ENCODE measurements at places on chromosomes 16 and 17. TPM values are rescaled to one million over a fixed set of nuclear protein-coding genes. Genes with fewer than 3 reads are reported as not detected.

GRCh38 chr16:31001507-31002249 lies 8.8 kb downstream of the STX1B start:
- H3K36me3 ChIP-seq: no peaks in the 10 kb centered on the region
- H3K27ac ChIP-seq: no peak overlapping the region
- no peaks in the 10 kb centered on the region for H3K27me3 ChIP-seq
- no peak for DNase-seq
- peaks cover 2% of the 10 kb centered on the region for H3K4me1 ChIP-seq

- peak overlapping the region; percentile 35 for H3K27ac ChIP-seq
- no peak for DNase-seq
- H3K36me3 ChIP-seq: peaks cover 26% of the 10 kb centered on the region
These were observed 99.5 kb upstream of the FA2H start for GRCh38 chr16:74874123-74874522.

The IGF2BP1 gene
- total RNA-seq: not detected

GRCh38 chr17:49986396-49987289 lies 8.4 kb downstream of the DLX3 start:
- H3K4me1 ChIP-seq: no peaks in the 10 kb centered on the region
- H3K27me3 ChIP-seq: peaks cover 8% of the 10 kb centered on the region
- no peak overlapping the region for H3K4me3 ChIP-seq

The SPATA22 gene
- not detected for total RNA-seq

The CCDC144A gene
- 12.5 TPM for total RNA-seq

- H3K36me3 ChIP-seq: no peaks in the 10 kb centered on the region
- no peak overlapping the region for H3K4me3 ChIP-seq
- no peak for DNase-seq
- no peaks in the 10 kb centered on the region for H3K27me3 ChIP-seq
- no peak overlapping the region for H3K27ac ChIP-seq
- no peaks in the 10 kb centered on the region for H3K4me1 ChIP-seq
These were observed 17.1 kb upstream of the CDH1 start for GRCh38 chr16:68719993-68720489.

The SLC6A4 gene
- total RNA-seq: not detected

The SHBG gene
- total RNA-seq: not detected

The NRN1L gene
- total RNA-seq: 3.6 TPM

GRCh38 chr17:57001541-57001940 lies 23.6 kb downstream of the SCPEP1 start:
- H3K36me3 ChIP-seq: no peaks in the 10 kb centered on the region
- DNase-seq: no peak
- no peaks in the 10 kb centered on the region for H3K4me1 ChIP-seq
- H3K27me3 ChIP-seq: no peaks in the 10 kb centered on the region

The SLC35G3 gene
- not detected for total RNA-seq

The GPR142 gene
- total RNA-seq: not detected

DNA sequence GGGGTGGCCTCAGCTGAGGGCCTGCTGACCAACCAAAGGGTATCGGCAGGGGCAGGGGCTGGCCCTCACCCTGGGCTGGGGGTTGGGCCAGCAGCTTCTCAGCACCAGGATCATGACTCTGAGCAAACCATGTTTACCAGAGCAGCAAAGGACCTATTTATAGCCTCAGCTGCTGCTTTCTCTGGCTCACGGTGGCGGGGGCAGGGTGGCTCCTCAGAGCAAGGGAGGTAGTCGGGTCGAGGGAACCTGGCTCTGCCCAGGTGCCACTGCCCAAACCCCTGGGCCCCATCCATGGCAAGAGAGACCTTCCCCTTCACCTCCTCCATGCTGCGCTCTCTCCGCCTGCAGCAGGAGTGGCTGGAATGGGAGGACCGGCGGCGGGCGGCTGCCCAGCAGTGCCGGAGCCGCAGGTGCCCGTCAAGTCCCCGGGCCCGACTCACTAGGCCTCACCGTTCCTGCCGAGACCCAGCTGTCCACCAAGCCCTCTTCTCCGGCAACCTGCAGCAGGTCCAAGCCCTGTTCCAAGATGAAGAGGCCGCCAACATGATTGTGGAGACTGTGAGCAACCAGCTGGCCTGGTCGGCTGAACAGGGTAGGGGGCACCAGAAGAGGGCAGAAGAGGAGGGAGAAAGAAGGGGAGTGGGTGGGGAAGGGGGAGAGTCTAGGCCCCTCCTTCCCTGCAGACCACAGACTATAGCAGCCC lies at the start of gene ASB16:
Gene ASB16, plus strand, starts transcription at position 206 of the 703 bp plus-strand sequence. Its CDS starts 86 bp downstream, at position 292.
- H3K4me3 ChIP-seq: no peak within 1 kb of the TSS
- no peak within 1 kb of the TSS for H3K27ac ChIP-seq
- H3K4me1 ChIP-seq: no peaks in the 10 kb centered on the region
- H3K36me3 ChIP-seq: no peaks in the 10 kb centered on the region
- DNase-seq: no peak

DNA sequence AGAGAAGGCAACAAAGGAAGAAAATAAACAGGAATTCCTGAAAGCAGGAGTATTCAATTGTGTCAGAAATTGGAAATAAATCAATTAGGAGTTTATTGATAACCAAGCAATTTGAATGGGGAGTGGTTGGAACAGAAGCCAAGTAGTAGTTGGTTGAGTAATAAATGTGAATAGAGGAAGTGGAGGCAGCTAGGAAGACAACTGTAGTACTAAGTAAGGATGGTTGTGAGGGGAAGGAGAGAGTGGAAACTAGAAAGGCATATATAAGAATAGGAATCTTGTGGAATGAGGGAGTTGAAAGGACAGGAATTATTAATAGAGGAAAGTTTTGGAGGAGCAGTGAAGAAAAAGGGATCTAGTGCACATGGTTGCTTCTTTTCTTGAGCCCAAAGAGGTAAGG lies 34.4 kb downstream of the NFAT5 start:
- DNase-seq: no peak
- H3K4me3 ChIP-seq: no peak overlapping the region
- no peak overlapping the region for H3K27ac ChIP-seq
- H3K4me1 ChIP-seq: peaks cover 5% of the 10 kb centered on the region
- H3K27me3 ChIP-seq: no peaks in the 10 kb centered on the region

The ARHGDIG gene
- 1.4 TPM for total RNA-seq

DNA sequence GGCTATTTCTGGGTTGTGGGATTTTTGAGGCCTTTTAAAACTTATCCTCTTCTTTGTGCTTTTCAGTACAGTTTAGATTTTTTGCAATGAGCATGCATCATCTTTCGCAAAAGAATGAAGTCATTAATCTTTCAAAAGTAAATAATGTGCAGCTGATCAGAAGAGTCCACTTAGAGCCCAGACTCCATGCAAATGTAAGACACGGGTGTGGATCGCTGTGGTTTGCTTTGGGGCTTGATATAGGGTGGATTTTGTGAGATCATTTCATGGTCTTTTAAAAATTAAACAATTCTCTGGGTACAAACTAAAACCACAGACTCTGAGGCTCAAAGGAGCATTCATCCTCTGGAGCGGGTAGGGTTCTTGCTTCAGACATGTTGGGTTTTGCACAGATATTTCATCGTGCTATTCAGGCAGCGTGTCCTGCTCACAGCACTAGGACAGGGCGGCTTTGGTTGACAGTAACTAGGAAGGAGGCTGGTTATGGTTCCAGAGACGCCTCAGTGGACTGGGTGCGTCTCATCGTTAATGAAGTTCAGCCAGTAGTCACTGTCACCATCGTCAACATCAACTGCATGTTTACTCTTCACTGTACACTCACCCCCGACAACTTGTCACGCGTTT lies 129.4 kb upstream of the PLCG2 start:
- no peak overlapping the region for H3K4me3 ChIP-seq
- H3K4me1 ChIP-seq: no peaks in the 10 kb centered on the region
- DNase-seq: no peak
- no peak overlapping the region for H3K27ac ChIP-seq
- peaks cover 2% of the 10 kb centered on the region for H3K36me3 ChIP-seq
- H3K27me3 ChIP-seq: no peaks in the 10 kb centered on the region

GRCh38 chr16:83472776-83473501 lies 334.8 kb upstream of the HSBP1 start:
- H3K4me3 ChIP-seq: no peak overlapping the region
- H3K27me3 ChIP-seq: no peaks in the 10 kb centered on the region
- no peak for DNase-seq
- no peaks in the 10 kb centered on the region for H3K36me3 ChIP-seq
- H3K27ac ChIP-seq: no peak overlapping the region

DNA sequence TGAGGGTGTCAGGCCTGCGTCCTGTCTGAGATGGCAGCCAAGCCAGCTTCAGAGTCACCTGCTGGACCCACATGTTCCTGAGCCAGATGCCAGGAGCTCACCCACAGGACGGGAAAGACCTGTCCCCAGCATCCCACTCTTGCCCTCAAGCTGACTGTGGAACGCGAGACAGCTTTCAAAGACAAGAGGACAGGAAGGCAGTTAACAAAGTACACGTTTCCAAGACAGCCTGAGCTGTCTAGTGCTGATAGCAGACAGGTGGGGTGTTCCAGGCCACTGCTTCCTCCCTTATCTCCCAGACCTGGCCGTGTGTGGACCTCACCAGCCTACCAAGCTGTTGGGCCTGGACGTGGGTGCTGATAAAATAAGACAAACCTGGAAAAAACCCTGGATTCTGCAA lies 13.2 kb downstream of the CMTM3 start:
- no peak for DNase-seq
- no peaks in the 10 kb centered on the region for H3K27me3 ChIP-seq
- H3K4me1 ChIP-seq: no peaks in the 10 kb centered on the region

The MT4 gene
- total RNA-seq: not detected

The ODAD4 gene
- not detected for total RNA-seq

DNA sequence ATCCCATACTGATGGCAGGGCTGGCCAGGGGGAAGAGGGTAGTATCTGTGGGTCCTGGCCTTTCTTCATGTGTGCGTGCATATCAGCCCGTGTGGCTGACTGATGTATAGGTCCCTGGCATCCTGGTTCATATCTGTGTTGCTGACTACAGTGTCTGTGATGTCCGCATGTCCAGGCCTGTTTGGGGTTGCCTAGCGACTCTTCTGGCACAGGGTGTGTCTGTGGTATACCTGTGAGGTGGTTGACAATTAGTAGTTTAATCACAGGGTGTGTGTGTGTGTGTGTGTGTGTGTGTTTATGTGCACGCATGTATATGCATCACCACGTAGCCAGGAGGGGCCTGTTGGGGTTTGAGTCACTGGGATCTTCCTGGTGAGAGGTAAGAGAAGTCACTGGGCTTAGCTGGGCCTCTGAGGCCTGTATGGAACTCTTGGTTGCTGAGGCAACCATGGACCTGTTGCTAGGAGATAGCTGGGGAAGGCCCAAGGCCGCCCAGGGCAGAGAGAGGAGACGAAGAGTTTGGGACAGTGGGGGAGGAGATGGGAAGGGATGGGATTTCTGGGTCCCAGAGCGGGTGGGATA lies 603 bp upstream of the TMEM95 start:
- no peaks in the 10 kb centered on the region for H3K27me3 ChIP-seq
- H3K27ac ChIP-seq: no peak overlapping the region
- DNase-seq: no peak

GRCh38 chr16:78584991-78585390 lies 485.5 kb downstream of the WWOX start:
- no peak for DNase-seq
- no peaks in the 10 kb centered on the region for H3K4me1 ChIP-seq
- H3K4me3 ChIP-seq: no peak overlapping the region
- H3K27me3 ChIP-seq: no peaks in the 10 kb centered on the region
- no peaks in the 10 kb centered on the region for H3K36me3 ChIP-seq

DNA sequence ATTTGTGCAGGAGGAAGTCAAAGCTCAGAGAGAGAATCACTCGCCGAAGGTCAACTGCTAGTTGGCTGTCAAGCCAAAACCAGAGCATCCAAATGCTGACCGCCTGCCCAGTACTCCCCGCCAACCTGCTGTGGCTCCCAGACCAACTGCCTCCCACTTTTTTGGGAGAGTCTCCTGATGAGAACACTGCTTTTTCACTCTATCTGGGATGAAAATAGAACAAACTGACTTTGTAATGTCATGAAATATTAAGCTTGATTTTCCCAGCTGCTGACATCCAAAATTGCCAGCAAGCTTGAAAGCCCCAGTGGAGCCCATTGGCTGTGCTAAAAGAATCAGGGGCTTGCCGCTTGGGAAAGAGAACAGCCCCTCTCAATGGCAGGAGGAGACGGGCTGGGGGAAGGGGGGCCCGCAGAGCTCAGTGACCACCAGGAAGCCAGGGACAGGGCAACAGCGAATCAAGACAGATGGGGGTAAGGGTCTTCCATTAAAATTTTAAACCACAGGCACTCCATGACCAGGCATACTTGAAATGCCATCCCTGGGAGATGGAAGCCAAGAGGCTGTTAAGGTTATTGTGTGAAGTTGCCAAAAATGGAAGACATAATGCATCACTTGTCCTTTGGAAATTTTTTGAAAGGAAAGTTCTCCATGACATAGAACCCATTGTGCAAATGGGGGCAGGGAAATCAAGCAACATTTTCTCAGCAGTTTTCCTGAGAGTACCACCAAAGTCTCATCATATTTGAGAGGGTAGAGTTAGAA lies 125.7 kb upstream of the CDH5 start:
- no peak overlapping the region for H3K27ac ChIP-seq
- no peaks in the 10 kb centered on the region for H3K27me3 ChIP-seq
- H3K4me3 ChIP-seq: no peak overlapping the region
- no peaks in the 10 kb centered on the region for H3K4me1 ChIP-seq

The TAT gene
- not detected for total RNA-seq

The PIPOX gene
- 4.2 TPM for total RNA-seq

- H3K4me3 ChIP-seq: no peak overlapping the region
- DNase-seq: peak; percentile 41
- H3K36me3 ChIP-seq: peaks cover 22% of the 10 kb centered on the region
These were observed 2.1 kb upstream of the GSDMB start for GRCh38 chr17:39920218-39921210.

DNA sequence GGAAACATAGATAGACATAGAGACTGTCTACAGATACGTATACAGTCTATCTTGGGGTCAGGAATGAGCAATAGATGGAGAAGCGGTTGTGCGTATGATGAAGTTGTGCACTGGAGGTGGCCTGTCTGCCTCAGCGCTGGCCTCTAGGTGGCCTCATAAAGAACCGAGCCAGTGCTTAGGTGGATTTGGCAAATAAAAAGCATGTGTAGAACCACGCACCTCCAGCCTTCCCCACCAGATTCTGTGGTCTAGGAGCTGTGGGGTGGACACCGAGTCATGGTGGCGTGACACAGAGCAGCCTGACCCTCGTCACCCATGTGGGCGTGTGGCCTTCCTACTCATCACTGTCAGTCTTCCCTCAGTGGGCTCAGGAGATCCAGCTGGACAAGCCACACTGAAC lies 34.0 kb downstream of the PGS1 start:
- DNase-seq: no peak
- H3K36me3 ChIP-seq: no peaks in the 10 kb centered on the region
- H3K27me3 ChIP-seq: no peaks in the 10 kb centered on the region

GRCh38 chr17:57422574-57423164 lies 166.3 kb downstream of the MSI2 start:
- no peaks in the 10 kb centered on the region for H3K36me3 ChIP-seq
- no peaks in the 10 kb centered on the region for H3K27me3 ChIP-seq
- H3K4me1 ChIP-seq: no peaks in the 10 kb centered on the region
- H3K27ac ChIP-seq: no peak overlapping the region
- DNase-seq: no peak

GRCh38 chr17:1495265-1495989 lies 2.9 kb upstream of the MYO1C start:
- H3K27me3 ChIP-seq: no peaks in the 10 kb centered on the region
- H3K4me1 ChIP-seq: peaks cover 21% of the 10 kb centered on the region
- H3K27ac ChIP-seq: no peak overlapping the region

The RBBP6 gene
- total RNA-seq: 91.2 TPM

GRCh38 chr17:75693500-75694481 lies 26.7 kb downstream of the SAP30BP start:
- H3K27ac ChIP-seq: no peak overlapping the region
- DNase-seq: no peak
- H3K4me3 ChIP-seq: no peak overlapping the region
- peaks cover 8% of the 10 kb centered on the region for H3K36me3 ChIP-seq
- H3K4me1 ChIP-seq: no peaks in the 10 kb centered on the region
- no peaks in the 10 kb centered on the region for H3K27me3 ChIP-seq

- no peak overlapping the region for H3K4me3 ChIP-seq
- no peaks in the 10 kb centered on the region for H3K36me3 ChIP-seq
- H3K27ac ChIP-seq: no peak overlapping the region
These were observed 43.1 kb downstream of the TBX4 start for GRCh38 chr17:61495161-61495857.

The GRIN2C gene
- total RNA-seq: 0.15 TPM

Measured in naive thymus-derived CD4-positive, alpha-beta T cell (primary cell).